Activated CD4-positive, alpha-beta T cell treated with anti-CD3 and anti-CD28 coated beads, Interleukin-2, amount 50 U/mL, for 24 hours (primary cell): ENCODE measurements at places on chromosomes 7 and 10.

GRCh38 chr7:16935341-16935735 lies 53.6 kb upstream of the AGR3 start:
- DNase-seq = no peak

DNA sequence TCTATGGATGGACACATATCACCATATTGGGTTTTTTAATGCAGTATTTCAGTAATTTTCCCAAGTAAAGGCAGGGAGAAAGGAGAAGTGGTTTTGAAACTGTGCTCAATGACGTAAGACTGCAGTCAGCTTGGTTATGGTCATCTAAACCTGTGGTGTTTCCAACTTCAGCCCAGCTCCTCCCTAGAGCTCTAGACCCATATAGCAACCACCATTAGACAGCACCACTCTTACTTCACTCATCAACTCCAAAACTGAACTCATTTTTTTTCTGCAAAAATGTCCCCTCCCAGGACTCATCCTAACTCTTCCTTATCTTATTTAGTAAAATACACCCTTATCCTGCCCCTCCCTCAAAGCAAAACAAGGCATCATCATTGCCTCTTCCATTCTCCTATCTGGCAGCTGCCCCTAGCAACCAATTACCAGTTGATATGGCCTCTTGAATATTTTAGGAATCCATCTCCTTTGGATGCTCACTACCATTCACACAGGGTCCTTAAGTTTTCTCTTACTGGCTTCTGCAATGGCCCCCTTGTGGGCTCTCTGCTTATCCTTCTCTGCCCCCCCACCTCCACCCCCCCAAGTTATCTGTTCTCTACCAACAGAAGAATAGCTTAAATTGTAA lies 1.5 kb upstream of the RALA start:
- no peak for DNase-seq

DNA sequence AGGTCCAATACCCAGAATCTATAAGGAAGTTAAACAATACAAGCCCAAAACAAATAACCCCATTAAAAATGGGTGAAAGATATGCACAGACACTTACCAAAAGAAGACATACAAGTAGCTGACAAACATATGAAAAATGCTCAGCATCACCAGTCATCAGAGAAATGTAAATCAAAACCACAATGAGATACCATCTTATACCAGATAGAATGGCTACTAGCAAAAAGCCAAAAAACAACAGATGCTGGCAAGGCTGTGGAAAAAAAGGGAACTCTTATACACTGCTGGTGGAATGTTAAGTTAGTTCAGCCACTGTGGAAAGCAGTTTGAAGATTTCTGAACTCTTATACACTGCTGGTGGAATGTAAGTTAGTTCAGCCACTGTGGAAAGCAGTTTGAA lies 331.1 kb downstream of the KIF20B start:
- DNase-seq = no peak

- no peak for DNase-seq
Measured at GRCh38 chr10:128723631-128724205, 597.5 kb upstream of the MKI67 start.

DNA sequence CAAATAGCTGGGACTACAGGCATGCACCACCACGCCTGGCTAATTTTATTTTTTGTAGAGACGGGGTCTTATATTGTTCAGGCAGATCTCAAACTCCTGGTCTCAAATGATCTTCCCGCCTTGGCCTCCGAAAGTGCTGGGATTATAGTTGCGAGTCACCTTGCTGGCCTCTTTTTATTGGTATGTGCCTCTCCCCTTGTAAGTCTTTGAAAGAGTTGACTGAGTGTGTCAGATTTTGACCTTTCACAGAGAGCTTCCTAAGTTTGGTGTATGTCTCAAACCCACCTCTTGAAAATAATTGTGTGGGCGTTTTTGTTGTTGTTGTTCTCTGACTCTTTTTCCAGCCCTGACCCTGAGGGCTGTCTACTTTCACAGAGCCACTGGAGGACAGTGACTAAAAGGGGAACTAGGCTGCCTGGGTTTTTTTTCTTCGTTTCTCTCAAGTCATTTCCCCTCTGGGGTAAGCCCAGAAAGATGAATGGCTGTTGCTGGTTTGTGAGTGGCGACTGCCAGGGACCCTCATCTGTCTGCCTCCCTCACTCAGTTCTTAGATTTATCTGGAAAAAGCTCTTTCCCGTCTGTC lies 262.8 kb downstream of the ZEB1 start:
- no peak for DNase-seq

- DNase-seq = no peak
Measured at GRCh38 chr7:51141451-51142003, 175.1 kb downstream of the COBL start.

- no peak for DNase-seq
Measured at GRCh38 chr7:73823873-73824592, 6.8 kb upstream of the CLDN4 start.

DNA sequence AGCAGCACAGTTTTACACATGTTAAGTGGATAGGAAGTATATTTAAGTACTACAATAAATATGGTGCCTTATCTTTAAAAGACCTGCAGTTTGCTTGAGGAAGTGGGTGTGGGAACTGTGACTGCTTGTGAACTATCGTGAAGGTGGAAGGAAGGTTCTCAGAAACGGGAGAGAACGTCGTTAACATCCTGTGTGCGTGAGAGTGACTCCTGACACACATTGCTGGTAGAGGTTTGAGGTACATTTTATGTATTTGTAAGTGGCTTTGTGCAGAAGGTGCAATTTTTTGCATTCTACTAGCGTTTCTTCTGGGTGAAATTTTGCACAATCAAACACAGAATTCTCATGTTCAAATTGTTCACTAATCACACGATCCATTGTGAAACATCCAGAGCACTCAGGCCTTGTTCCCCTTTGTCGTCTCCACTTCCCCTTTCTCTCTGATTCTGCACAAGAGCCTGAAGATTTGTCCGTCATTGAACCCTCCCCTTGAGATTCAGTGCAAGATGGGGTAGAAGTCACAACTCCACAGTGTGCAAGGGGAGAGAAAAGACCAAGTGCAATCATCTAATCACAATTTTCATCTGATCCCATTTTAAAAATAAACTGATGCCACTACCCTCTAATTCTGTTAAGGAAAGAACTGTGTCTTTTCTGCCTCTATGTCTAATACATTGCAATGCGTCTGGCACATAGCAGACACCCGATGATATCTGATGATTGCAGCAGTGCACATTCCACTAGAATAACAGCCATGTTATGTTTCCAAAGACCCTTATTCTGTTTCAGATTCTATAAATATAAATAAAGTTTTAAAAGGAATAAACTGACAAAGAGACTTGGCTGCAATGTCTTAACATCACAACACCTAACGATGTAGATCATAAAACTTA lies 279.9 kb downstream of the NEBL start:
- DNase-seq = no peak

GRCh38 chr10:5963591-5963990 lies 13.8 kb downstream of the IL15RA start:
- DNase-seq = no peak

GRCh38 chr7:139949629-139950028 lies 113.1 kb downstream of the PARP12 start:
- DNase-seq = no peak

GRCh38 chr10:87659571-87660483 lies at the start of gene PAPSS2:
PAPSS2 (plus strand) TSS chr10:87659878; CDS start chr10:87659982, 104 bp downstream.
- DNase-seq = no peak

DNA sequence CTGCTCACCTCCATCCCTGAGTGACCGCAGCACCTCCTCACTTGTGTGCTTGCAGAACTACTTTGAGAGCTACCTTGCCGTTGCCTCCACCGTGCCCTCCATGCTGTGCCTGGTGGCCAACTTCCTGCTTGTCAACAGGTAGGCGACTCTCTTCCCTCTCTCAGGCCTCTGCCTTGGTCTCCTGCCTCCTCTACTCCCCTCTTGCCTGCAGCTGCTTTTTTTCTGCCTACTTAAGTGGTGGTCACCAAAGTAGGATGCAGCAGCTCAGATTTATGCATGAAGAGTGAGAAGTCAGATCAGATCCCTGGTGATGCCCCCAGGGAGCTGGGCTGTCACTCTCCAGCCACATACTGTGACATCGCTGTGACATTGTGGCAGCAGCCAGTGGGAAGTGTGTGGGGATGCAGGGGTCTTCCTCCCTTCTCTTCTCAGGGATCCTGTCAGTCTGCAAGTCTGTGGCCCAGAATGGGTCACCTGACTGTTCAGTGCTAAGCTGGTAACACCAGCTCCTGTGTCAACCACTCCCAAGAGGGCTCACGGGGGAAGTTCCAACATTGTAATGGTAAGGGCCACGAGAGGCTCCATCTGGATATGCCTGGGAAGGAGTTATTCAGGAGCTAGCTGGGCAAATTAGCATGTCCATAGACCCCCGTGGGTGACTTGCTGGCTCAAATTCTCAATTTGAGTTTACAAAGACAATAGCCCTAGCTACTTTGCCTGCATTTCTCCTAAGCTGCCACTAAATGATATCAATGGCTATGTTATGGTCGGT lies 25.3 kb downstream of the SLC29A3 start:
- no peak for DNase-seq

GRCh38 chr7:71835056-71835455 lies 577.1 kb downstream of the CALN1 start:
- DNase-seq = no peak

GRCh38 chr7:36408589-36408988 lies 18.9 kb downstream of the ANLN start:
- DNase-seq = no peak

- DNase-seq = no peak
Measured at GRCh38 chr10:127092916-127093315, 103.5 kb downstream of the INSYN2A start.

DNA sequence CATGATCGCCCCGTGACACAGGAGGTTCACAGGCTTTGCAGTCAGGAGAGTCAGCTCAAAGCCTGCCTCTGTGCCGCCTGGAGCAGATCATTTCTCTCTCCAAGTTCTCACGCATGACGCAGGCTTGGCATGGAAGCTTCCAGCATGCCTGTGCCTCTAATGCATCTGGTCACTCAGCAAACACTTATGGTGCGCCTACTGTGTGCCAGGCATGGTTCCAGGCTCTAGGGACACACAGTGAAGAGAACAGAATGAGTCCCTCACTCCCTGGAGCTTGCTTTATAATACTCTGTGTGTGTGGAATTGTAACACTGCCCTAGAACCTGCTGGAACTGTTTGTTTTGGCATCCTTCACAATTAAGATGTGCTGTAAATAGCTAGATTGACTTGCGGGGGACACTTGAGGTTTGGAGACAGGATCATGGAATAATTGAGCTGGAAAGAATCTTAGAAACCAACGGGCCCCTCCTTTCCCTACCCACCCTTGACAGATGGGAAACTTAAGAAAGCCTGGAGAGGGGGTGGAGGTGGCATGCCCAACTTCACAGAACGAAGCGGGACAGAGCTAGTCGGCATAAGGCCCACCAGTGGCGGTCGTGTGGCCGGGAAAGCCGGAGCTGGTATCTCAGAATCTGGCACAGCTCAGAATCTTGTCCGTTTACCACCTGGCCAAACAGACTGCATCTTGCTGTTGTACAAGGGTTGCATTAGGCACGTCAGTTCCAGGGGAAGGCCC lies 4.6 kb upstream of the MYH16 start:
- DNase-seq = no peak

DNA sequence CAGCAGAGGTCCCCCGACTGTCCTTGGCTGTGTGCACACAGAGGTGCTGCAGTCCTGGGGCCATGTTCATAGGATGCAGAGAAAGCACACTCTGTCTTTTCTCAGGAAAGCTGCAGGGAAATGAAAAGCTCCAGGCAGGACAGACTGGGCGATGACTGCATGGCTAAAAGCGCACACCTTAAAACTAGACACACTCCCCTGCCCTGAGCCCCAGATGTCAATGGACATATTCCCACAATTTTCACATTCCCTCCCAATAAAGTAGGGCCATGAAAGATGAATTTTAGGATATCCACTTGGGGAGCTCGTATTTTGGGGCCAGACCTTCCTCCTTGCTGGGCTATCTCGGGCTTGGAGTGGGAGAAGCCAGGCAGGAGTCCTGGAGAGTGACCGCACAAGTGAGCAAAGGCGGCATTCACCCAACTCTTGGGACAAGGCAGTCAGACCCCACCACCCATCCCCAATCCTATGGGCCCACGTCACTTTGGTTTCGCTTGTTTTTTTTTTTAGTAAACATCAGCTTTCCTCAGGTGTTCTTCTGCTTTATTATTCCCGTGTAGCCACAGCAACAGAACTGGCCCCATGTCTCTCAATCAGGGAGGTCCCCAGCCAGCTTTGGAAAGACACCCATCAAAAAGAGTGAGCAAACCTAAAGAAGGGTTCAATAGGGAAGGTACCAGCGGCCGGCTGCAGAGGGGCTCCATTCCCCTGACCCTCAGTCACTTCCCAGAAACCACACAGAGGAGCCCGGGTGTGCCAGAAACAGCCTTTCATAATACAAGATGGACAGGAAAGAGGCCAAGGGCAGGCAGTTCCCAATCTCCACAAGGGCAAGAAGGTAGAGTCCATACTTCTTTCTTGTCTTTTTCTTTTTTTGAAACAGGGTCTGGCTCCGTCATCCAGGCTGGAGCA lies 12.7 kb downstream of the GPRIN2 start:
- DNase-seq = no peak

DNA sequence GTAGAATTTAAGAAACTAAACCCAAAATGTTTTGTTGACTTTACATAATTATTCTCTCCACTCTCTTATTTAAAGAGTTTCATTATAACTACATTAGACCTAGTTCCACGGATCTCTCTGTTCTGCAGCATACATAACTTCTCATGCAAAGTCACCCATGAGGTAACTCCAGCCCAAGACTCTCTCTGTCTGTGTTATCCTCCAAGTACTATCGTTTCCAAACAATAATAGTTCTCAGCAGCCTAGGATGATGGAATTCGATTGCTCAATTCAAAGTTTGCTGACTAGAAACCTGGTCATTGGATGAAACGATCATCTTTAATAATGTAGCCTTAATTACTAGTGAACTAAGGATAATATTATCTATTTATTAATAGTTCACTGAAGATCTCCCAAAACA lies 203.1 kb upstream of the PTN start:
- DNase-seq = no peak

- no peak for DNase-seq
Measured at GRCh38 chr10:8563478-8563877, 509.0 kb downstream of the GATA3 start.

GRCh38 chr7:100152404-100152803 lies 3.7 kb downstream of the LAMTOR4 start:
- no peak for DNase-seq

- no peak for DNase-seq
Measured at GRCh38 chr10:43047288-43047970, 29.4 kb upstream of the RET start.

- no peak for DNase-seq
Measured at GRCh38 chr10:119282446-119282845, 75.1 kb downstream of the GRK5 start.

- DNase-seq = no peak
Measured at GRCh38 chr10:124569623-124570470, 108.2 kb downstream of the LHPP start.

DNA sequence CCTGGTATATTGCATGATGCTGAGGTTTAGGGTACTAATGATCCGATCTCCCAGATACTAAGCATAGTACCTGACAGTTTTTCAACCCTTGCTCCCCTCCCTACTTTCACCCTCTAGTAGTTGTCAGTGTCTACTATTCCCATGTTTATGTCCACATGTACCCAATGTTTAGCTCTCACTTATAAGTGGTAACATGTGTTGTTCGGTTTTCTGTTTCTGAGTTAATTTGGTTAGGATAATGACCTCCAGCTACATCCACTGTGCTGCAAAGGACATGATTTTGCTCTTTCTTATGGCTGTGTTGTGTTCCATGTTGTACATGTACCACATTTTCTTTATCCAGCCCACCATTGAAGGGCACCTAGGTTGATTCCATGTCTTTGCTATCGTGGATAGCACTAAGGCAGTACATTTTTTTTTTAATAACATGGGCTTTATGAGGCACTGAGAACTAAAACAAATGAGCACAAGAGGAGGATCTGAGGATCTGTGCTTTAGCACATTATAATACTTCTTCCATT lies 28.1 kb downstream of the ITGB8 start:
- no peak for DNase-seq

- no peak for DNase-seq
Measured at GRCh38 chr10:114694062-114694461, 36.0 kb upstream of the ABLIM1 start.
